ENCODE measurements at places on chromosomes 11 and 22.
A peak's percentile ranks its signal among the peaks of the same experiment; 100 is the strongest.

- no peak for DNase-seq
These were observed 39.0 kb downstream of the APOL5 start for GRCh38 chr22:35756722-35757121.

- no peak for DNase-seq
These were observed 156.3 kb downstream of the GRM5 start for GRCh38 chr11:88909500-88909899.

- no peak for DNase-seq
These were observed 305.4 kb downstream of the ST3GAL4 start for GRCh38 chr11:126660761-126661425.

- no peak for DNase-seq
These were observed 502.9 kb downstream of the BRD1 start for GRCh38 chr22:49324527-49325491.

DNA sequence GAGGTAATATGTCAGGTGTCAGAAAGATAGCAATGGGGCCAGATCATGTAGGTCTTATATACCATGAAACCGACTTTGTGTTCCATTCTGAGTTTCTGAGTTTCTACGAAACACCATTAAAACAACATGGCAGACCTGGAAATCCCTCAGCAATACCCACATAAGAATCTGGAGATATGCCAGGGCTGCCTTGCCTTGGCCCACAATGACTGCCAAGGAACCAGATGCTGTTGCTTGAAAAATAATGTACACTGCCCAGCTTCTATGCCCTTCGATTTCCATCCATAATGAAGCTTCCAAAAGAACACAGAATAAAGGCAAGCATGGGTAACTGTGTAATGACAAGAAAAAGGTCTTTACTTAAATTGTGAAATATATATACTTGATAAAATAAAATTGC, 277.4 kb downstream of the SOX6 start:
- no peak for DNase-seq

DNA sequence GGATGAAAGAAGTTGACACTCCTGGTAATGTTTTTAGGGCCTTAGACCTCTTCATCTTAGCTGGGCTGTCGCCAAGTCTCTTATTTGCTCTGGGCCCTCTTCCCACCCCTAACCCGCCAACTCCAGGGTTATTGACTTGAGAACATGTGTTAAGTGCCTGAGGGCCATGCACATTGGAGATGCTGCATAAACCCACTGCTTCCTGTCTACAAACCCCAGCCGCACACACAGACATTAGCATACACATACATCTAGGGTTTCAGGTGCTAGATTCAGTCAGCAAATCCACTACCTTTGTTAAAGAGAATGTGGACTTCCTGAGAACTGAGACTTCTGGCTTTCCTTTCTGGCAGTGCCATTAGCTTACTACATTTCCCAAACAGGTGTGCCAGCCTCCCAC, 817 bp downstream of the PANX3 start:
- no peak for DNase-seq

- DNase-seq = no peak
These were observed 19.0 kb downstream of the NCF4 start for GRCh38 chr22:36879775-36880174.

GRCh38 chr11:102389253-102389652, 42.2 kb downstream of the BIRC2 start:
- no peak for DNase-seq

DNA sequence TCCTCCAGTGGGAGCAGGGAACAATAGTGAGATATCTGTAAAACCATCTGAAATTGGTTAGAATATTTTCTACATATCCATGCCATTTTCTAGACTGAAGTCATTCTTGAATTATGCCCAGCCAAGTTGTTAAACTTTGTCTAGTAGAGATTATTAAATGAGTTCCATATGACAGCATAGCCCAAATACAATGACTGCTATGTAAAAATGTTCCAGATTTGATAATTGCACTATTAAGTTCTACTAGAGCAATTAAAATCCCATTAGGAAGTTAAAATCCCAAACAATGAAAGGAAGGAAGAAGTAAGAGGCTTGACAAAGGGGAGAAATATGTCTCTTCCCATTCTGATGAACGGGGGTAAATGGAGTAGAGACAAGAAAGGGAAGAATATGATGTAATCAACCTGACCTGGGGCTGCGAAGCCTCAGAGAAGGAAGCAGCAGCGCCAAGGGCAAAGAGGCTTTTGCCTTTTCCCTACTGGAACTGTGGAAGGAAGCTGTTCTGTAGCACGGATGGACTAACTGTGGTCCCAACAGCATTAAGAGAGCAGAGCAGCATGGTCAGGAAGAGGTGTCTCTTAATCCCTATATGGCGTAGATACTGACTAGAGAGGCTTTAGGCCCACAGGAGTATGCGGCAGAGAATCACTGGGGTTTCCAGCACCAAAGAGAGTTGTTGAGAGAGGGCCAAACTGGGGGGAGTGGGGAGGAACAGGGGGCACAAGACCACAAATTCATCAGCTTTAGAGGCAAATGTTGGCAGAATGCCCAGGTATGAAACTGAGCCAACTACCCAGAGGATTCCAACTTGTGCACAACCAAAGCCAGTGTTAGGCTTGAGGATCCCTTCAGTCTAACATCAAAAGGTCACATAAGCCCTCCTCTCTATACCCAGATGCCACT, 26.7 kb downstream of the RRP8 start:
- peak; percentile 89 for DNase-seq

DNA sequence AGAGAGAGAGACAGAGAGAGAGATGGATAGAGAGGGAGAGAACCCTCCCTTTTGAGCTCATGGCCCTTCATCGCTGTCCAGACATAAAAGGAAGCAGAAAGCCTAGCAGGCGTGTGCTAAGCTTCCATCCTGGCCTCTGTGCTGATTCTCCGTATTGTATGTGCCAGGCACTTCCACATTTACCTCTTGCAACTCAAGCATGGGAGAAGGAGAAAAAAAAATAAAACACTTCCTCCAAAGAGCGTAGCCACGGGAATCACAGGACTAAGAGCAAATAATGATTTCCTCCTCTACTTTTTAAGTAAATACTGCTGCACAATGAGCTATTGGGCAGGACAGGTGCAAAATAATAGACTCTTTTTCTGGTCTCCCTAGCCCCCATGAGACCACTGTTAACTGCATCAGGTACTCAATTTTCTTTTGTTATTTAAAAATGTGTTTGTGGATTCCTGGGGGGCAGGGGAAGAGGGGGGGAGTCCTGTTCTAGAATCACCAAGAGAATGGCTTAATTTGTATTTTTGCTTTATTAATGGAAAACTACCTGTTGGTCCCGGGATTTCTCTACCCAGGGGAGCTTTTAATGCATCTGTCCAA, 154.3 kb downstream of the NXPE2 start:
- DNase-seq = no peak

DNA sequence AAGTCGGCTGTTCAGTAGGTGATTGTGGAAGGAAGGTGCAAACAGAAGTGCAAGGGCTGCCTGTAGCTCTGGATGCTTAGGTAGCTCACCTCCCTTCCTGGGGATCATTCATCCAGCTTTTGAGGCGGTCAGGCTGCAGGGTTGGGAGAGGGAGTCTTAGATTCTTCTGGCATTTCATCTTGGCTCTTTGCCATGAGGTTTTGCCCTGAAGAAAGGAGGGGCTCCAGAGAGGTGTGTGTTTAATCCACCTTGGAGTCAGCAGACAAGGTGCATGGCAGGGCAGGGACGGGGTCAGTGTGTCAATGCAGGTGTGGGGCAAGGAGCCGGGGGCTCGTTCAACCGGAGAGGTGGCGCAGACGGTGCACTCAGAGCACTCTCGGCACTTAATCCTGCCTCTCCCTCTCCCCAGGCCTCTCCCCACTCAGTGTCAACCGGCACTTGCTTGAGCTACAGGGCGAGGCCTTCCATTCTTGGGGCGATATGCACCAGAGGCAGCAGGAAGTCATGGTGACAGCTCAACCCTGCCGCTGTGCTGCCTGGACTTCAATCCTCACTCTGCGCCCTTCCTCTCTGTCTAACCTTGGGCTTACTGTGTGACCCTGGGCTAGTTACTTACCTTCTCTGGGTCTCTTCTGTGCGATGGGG, 7.2 kb downstream of the ADAMTS15 start:
- DNase-seq = no peak

DNA sequence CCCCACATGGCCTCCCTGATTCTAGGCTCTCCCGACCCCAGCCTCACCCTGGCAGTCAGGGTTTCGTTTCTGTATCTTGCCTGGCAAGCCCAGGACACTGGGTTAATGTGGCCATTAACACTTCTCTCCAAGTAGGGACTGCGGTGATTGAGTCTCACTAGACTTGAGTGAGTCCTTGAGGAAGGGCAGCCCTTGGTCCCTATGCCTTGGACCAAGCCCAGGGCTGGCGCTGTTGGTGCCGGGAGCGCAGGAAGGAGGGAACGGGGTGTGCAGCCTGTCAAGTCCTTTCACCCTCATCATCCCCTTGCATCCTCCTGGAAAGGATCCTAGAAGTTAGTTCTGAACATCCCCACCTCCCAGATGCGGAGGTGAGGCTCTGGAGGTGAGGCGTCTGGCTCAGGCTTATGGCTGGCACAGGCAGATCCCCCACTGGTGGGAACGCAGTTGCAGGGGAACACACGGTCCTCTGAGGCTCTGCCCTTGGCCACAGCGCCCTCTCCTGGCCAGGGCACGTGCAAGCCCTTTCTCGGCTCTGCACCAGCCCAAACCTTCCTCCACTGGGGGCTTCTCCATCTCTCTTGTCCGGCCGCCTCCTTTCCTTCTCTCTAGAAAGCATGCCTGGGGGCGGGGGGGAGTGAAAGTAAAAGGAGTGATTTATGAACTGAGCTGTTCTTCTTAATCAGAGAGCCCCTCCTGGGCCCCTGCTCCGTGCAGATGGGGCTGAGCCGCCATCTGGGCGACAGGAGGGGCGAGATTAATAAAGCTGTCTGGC, 56.7 kb downstream of the TP53I11 start:
- DNase-seq = peak; percentile 70

DNA sequence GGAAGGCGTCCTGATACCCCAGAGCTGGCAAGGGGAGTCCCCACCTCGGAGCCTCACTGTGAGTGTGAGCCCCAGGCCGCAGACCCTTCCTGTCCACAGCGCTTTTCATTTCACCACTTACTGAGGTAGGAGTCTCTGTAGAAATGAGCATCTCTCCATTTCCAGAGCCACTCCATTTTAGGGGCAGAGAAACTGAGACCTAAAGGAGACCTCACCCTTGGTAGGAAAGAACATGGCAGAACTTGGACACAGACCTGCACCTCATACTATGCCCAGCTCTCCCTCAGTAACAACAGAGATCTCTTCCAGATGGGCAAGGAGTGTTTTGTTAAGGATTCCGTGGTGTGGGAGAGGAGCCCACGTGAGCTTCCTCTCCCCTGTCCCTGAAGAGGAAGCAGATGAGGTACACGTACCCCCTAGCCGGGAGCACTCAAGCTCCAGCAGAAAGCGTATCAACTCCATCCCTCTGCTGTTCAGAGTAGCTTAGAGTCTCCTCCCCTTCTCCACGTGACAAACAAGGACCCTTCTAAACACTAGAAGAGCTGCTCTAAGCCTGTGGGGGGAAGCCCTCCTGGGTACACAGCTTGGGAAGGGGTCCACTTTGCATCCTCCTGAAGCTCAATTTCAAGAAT, 532 bp upstream of the VSIG2 start:
- DNase-seq = no peak

DNA sequence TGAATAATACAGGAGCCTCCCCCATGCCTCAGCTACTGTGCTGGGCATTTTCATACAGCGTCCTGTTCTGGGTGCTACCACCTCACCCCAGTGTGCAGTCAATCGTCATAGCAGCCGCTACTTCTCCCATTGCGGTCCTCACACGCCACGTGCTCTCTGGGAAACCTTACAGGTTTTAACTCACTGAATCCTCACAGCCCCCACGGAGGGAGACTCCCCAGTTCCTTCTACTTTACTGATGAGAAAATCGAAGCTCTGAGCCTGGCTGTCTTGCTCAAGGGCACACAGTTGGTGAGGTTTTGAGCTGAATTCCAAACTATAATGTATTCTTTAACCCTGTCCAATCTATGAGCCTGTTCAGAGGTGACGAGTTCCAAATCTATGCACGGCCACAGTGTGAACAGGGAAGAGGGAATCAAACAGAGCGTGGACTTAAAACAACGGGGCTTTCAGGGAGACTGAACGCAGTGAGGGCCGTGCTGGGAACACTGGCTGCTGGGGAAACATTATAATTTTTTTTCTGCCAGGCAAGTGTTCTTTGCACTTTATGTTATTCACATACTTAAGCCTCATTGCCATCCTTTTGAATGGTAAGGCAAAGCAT, 421.5 kb downstream of the BRD1 start:
- DNase-seq = no peak
